CD4-positive, alpha-beta memory T cell (primary cell): ENCODE measurements at places on chromosomes 1 and 21.

GRCh38 chr1:84795966-84796600, 96.9 kb downstream of the LPAR3 start:
- no peak for DNase-seq

- DNase-seq, result no peak
Measured at GRCh38 chr1:41277371-41277975, 35.4 kb upstream of the SCMH1 start.

- DNase-seq, result no peak
Measured at GRCh38 chr21:31917108-31917507, 44.3 kb downstream of the HUNK start.

DNA sequence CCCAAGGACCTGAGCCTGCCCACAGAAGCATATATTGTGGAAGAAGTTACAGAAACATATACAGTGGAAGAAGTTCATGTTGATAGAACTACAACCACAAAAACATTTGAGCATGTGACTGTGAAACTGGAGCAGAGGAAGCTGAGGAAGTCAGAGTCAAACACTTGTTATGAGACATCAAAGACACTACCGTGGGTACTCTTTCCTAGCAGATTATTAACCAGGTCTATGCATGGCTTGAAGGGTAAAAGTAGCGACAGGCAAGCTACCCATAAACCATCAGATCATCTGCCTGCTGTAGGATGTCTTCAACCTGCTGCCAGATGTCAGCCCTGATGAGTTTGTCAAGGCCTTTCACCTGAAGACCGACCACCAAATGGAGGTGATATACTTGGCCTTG, 35.8 kb downstream of the IVNS1ABP start:
- DNase-seq, result peak; percentile 62

GRCh38 chr1:1627829-1628753, 3.9 kb upstream of the MMP23B start:
- no peak for DNase-seq

DNA sequence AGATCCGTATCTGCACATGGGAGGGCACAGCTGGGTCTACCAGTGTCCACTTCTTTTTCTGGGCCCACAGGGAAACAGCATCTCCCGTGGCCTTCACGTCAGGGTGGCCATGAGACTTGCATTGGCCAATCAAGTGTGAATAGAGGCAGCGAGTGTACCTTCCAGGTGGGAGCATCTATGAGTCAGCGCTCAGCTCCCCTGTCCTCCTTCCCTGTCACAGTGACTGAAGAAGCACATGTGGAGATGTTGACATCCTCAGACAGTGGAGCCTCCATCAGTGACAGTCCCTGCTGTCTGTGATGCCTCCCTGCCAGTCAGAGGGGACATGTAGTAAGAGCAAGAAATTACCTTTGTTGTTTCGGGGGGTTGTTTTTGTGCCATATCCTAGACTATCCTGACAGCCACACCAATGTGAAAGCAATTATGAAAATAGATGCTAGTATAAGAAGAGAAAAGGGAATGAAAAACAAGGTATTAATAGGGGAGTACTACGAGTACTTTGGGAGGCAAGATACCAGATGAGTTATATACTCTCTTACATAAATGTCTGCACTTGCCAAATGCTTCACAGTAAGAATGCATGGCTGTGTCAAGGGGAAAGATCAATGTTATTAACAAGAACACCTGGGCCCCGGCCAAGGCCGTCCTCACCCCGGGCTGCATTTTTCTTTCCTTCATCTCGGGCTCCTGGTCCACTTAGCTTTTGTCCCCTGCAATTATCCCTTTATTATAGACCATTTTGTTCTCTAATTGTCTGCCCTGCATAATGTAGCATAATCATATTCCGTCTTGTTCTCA, 86.0 kb downstream of the MATN1 start:
- DNase-seq, result no peak

DNA sequence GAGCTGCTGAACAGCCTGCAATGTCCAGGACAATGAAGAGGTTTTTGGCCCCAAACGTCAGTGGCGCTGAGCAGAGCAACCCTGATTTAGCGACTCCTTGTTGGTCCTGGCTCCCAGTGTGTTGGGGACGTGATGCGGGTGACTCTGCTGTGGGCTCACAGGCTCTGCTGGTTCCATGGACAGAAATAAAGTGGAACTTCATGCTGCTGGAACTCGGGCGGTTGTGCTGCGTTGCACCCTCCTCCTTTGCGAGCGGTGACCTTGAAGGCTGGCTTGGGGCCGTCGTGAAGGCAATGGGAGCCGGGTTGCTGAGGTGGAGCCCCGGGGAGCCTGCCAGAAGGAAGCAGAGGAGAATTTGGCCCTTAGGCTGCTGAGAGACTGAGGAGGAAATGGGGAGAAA, 122.6 kb upstream of the C1orf174 start:
- DNase-seq, result no peak

DNA sequence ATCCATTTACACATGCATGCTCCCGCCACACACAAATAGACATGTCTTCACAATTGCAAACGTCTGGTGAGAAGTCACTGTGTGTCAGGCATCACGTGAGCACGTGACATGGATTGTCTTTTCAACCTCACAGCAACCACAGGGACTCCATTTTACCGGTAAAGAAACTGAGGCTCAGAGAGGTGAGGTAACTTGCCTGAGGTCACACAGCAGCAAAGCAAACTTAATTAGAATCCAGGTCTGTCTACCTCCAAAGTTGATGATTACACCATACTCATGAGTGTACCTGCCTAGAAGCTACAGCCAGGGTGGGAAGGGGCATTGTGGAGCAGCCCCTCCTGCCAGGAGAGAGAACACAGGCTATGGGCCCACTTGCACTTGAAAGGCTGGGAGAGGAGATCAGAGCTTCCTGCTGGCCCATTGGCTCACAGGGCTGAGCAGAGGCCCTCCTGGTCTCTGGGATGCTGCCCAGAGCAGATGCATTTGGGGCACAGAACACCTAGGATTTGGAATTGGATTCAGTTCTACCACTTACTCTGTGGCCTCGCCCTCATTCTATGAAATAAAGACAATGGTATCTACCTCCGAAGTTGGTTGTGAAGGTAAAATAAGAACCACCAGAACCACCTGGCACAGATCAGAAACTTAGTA, 44.4 kb upstream of the SELENON start:
- no peak for DNase-seq

DNA sequence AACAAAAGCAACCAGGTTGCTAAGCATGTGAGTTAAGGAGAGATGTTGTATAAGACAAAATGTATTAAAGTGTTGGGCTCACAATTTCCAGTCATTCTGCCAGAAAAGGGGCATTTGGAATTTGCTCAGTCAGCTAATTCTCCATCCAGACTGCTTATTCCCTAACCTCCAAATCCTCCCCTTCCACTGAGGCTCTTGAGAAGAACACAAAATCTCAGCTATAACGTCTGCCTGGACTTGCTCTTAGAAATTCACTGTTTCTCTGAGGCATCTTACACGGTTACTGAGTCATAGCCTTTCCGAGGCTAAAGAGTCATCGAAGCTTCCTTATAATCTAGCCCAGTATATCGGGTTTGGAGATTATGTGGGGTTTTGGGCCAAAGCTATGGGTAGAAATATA, 548.2 kb upstream of the ADGRL4 start:
- no peak for DNase-seq

GRCh38 chr1:94104776-94105580, 16.0 kb downstream of the ABCA4 start:
- DNase-seq, result no peak

- DNase-seq, result no peak
Measured at GRCh38 chr1:152932170-152932811, 14.7 kb upstream of the SPRR5 start.

DNA sequence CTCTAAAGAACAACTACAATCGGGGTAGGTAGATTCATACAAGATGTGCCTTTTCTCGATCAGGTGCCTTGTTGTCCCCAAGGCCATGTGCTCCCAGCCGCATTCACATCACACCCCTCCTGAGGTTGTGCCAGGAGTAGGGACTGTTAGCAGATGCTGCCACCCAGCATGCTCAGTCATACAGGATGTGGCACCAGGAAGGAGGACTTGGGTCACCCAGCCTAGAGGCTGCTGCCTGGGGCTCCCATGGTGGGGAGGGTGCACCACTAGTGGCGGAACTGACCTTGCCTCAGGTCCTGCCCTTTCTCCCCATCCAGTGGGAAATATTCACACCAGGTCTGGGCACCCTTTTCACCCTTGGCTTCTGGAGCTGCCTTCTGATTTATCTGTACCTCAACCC, 8.3 kb downstream of the TEX35 start:
- DNase-seq, result no peak

GRCh38 chr1:161083748-161084596, 5.4 kb downstream of the NECTIN4 start:
- DNase-seq, result no peak

DNA sequence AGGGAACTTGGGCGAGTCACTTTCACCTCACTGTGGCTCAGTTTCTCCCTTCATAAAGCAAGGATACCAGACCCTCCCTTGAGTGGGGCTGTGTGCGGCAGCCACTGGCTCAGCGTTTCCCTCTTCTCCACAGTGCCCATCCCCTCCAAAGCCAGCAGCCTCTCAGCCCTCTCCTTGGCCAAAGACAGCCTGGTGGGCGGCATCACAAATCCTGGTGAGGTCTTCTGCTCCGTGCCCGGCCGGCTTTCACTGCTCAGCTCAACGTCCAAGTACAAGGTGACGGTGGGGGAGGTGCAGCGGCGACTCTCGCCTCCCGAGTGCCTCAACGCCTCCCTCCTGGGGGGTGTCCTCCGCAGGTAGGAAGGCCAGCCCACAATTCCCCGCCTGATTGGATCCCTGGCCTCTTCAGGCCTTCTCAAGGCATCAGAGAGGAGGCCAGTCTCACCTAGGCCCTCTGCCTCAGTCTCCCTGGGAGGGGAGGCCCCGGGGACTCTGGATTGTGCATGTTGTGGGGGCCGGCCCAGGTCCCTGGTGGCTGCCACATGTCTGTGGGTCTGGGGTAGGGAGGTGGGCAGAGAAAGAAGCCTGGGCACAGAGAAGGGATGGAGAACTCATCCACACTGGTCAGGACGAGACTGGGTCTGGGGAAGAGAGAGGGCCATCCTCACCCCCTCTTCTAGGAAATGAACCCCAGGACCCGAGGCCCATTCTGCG, 15.2 kb downstream of the TFAP2E start:
- DNase-seq, result no peak

- DNase-seq, result peak; percentile 34
Measured at GRCh38 chr1:31182352-31182751, 57.3 kb downstream of the NKAIN1 start.

- DNase-seq, result no peak
Measured at GRCh38 chr21:38037416-38037815, 121.2 kb upstream of the KCNJ6 start.

GRCh38 chr1:160711602-160712311, at the start of gene CD48:
Gene CD48, minus strand, starts transcription at chr1:160711822. Its CDS starts 59 bp downstream, at chr1:160711763.
- DNase-seq, result peak; percentile 67

DNA sequence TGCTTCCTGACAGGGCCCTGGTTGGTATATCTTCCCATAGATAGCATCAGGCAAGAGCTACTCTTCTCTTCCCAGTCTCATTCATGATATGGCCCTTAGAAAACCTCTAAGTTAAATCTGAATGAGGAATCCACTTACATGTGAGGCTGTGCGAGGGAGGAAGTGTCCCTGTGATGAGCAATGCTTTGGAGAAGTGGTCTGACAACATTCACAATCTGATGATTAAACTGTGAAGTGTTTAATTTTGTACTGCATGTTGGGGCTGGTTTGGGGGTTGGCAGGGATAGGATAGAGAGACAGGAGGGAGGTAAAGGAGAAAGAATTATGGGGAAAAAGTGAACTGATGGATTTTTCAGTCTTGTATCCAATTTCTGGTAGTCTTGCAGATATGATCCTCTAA, 421.2 kb upstream of the DAB1 start:
- no peak for DNase-seq

- DNase-seq, result no peak
Measured at GRCh38 chr1:228917342-228917741, 182.1 kb downstream of the RHOU start.

DNA sequence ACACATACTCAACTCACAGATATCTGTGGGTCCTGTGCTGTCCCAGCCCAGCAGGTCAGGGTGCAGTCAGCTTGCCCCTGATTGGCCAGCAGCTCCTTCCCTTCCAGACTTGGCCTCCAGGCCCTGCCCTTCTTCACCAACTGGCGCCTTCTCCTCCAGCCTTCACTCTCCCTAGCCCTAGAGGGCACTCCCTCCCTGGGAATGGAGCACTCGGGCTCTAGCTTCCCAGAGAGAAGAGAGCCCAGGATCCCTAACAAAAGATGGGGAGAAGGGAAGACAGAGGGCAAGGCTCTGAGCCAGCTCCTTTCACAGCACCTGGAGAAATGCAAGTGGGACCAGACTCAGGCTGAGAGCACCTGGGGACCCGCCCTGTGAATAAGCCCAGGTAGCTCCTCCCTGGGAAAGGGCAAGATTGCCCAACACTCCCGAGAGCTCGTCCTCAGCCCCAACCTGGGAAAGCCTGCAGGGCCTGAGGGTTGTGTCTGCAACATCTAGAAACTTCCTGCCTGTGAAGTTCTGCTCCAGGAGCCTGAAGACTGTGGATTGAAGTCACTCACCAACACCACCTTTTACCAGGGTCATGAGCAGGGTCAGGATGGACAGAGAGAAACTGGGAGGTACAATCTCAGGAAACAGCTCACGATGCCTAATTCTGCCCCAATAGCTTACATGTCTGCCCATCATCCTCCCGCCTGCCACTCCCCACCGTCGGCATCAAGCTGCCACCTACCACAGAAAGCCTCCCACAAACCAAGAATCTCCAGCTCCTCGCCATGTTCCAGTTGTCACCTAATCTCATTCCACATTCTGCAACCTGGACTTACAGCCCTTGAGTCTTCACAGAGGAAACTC, at the start of gene PGLYRP4:
TSS of gene PGLYRP4 (minus strand) at position 331 of the 852 bp plus-strand sequence. CDS start 909 bp downstream, outside the sequence.
- DNase-seq, result no peak

DNA sequence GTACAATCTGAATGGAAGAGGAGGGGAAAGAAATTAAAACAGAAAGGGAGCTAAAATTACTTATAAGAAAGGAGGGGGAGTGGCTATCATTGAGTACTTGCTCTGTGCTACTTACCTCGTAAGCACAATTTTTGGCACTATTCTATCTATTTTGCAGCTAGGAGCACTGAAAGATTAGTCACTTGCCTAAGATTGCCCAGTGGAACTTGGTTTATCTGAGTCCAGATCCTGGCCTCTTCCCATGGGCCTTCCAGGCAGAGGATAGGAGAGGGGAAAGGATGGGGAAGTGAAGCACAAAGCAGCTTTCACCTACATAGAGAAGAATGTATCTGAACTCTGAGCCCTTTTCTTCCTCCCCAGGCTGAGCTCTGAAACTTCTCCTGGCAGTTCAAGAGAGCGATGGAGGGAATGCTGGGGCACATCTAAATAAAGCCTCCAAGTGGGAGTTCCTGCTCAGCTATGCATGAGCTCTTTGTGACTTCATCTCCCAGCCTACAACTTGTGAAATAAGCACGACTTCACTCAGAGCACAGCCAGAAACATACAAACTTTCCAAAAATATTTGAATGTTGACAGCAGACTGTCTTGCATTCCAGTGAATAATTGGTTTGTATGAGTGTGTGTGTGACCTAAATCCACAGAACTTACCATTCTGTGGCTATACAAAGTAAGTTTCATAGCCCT, 29.4 kb downstream of the HMGB4 start:
- no peak for DNase-seq
